ENCODE measurements at places on chromosomes 12 and 14. TPM values are rescaled to one million over a fixed set of nuclear protein-coding genes. Genes with fewer than 3 reads are reported as not detected.

GRCh38 chr12:120546050-120546386 lies 11.9 kb downstream of the RNF10 start:
- no peak for DNase-seq

The BHLHE41 gene
- 70.0 TPM for total RNA-seq

DNA sequence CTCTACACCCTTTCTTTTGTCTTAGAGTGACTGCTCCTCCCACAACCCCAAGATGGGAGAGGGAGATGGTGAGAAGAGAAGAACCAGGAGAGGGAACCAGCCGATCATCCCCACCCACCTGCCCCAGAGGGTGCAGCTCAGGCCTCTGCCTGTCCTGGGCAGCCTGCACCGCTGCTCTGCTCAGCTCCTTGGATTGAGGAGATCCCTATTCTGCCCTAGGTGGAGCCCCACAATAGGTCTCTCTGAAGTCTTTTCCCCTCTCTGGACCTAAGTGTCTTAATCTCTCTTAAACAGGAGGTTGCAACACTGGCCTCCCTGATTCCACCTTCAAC lies 2.2 kb downstream of the ANKRD33 start:
- DNase-seq: no peak

DNA sequence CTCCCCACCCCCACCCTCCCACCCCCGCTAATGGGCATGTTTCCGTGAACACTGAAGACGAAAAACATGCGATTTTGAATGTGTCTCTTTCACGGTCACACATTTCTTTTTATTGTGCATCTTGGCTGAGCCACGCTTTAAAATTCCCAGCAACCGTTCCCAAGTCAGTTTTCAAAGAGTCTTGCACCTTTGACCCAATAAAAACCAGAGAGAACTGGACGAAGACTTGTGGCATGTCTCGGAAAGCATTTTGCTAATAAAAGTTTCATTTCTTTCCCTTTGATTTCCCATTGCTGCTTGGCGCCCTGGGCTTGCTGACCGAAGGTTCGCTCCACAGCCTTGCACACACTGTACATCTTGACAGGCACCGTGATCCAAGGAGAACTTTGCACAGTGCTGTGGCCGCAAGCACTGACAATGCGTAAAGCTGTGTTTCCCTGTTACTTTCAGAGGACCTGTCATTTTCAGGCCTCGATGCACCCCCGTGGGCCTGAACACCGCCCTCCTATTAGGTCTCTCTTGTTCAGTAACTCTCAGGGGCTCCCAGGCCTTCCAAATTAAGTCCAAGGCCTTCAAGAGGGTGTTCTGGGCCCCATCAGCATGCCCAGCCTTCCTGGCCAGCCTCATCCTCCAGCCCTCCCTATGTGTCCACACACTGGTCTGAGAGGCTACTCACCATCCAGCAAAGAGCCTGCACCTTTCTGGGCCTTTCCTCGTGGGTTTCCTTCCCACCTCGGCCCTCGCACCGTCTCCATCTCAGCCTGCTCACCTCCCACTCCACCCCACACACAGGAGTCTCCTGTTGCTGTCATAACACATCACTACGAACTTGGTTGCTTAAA lies 63.4 kb upstream of the DIO3 start:
- no peak for DNase-seq

GRCh38 chr12:9273276-9273675 lies 65.1 kb upstream of the PZP start:
- DNase-seq: no peak

The CNTN1 gene
- not detected for total RNA-seq

DNA sequence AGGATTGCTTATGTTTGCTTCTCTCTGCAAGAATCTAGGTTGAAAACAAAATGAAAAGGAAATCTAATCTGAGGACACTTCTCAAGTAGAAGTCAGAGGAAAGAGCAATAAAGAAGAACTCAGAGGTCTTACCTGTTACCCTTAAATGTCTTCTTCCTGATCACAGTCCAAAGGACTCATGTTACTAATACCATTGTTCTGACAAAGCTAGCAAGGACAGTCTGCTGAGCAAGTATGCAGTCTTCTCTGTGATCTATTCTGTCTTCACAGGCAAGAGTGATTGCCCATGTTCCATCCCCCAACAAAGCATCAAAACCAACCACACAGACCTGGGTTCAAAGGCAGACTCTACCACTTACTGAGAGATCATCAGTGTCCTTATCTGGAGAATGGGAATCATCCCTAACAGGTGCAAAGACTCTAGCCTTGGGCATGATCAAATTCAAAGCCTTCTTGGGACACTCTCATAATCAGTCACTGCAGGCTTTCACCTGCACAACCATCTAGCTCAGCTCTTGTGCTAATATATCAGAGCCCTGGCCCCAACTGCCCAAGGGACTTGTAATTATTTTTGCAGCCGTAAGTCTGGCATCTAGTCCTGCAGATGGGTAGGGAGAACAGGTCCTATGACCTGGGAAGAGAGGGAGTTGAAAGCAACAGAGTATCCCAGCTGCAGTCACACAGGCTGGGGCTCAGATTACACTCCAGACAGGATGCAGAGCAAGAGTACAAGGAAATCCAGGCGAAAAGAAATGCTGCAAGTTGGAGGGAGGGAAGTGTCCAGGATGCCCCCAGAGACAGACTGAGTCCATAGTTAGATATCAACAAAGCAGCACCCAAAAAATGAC lies 97.9 kb upstream of the NUDT4 start:
- DNase-seq: no peak

GRCh38 chr12:1855241-1855640 lies 34.9 kb downstream of the LRTM2 start:
- DNase-seq: no peak

The RFX4 gene
- not detected for total RNA-seq

Measured in Caki2 (cell line).